ENCODE measurements at places on chromosomes 12 and 14.

DNA sequence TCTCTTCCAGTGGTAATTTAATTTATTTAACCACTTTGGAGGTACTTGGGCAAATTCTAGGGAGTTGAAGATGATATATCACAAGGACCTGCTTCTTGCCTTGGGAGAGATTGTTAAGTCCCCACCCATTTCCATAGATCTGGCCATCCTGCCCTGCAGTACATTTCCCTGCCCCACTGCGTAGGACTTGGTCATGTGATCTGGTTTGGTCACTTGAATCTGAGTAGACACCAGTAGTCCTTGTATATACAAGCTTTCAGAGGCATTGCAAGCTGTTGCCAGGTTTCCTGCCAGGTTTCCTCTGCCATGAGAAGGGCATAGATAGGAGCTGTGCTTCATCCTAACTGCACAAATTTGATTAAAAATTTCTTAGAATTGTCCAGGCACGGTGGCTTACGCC is 200.0 kb downstream of the ADAMTS20 start:
- no peak for ATAC-seq

DNA sequence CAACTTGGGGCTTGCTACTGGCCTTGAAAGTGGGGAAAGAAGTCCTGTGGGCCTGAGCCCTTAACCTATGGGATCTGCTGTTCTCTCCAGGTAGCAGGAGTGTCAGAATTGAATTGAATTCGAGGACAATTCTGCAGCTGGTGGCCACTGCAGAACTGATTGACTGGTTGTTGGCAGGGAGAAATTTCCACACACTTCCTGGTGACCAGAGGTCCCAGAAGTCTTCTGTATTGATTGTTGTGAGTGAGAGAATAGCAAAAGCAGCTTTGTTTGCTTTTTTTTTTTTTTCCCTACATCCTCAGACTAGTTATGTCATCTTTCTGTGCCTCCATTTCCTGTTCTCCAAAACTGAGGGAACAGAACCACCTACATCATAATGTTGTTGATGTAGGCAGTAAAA is 64.1 kb downstream of the PRICKLE1 start:
- no peak for ATAC-seq

- ATAC-seq: peak; percentile 75
Observed at GRCh38 chr14:49972823-49973222, 79.9 kb downstream of the ARF6 start.

DNA sequence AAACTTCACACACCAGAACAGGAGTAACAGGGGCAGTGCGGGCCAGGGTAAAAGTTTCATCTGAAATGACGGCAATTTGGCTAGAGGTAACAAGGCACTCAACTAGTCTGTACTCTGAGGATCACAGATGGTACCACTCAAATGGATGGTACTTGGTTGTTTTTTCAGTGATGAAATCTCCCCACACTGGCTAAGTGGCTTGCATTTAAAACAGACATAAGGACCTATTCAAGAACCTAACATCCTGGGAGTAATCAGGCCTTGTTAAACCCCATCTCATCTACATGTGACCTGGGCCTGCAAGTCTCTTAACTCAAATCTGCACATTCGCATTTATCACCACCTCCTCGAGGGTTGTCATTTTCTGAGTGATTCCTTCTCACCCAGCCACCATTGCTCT is 90.8 kb downstream of the PRKAB1 start:
- no peak for ATAC-seq

GRCh38 chr12:64431791-64432190 is 20.1 kb upstream of the TBK1 start:
- ATAC-seq: no peak

DNA sequence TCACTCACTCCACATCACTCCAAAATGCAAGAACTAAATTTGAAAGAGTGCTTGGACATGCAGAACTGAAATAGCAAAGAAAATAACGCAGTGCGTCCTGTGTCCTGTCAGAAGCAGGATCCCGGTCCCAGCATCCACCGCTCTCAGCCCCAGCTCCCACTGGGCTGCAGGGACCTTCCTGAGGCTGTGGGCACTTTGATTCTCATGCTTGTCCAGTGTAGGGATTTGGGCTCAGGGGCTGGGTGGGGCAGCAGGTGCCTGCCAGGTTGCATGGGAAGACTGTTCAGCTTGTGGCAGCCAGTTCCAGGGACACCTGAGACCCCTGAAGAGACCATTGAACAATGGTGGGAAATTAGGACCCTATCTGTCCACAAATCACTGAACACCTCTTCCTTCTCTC is 140.0 kb upstream of the FKBP4 start:
- ATAC-seq: no peak
